ENCODE measurements at places on chromosomes 12 and 14.
A peak's percentile ranks its signal among the peaks of the same experiment; 100 is the strongest.

GRCh38 chr12:53677800-53678148 lies 1.9 kb upstream of the ATP5MC2 start:
- DNase-seq, result no peak

DNA sequence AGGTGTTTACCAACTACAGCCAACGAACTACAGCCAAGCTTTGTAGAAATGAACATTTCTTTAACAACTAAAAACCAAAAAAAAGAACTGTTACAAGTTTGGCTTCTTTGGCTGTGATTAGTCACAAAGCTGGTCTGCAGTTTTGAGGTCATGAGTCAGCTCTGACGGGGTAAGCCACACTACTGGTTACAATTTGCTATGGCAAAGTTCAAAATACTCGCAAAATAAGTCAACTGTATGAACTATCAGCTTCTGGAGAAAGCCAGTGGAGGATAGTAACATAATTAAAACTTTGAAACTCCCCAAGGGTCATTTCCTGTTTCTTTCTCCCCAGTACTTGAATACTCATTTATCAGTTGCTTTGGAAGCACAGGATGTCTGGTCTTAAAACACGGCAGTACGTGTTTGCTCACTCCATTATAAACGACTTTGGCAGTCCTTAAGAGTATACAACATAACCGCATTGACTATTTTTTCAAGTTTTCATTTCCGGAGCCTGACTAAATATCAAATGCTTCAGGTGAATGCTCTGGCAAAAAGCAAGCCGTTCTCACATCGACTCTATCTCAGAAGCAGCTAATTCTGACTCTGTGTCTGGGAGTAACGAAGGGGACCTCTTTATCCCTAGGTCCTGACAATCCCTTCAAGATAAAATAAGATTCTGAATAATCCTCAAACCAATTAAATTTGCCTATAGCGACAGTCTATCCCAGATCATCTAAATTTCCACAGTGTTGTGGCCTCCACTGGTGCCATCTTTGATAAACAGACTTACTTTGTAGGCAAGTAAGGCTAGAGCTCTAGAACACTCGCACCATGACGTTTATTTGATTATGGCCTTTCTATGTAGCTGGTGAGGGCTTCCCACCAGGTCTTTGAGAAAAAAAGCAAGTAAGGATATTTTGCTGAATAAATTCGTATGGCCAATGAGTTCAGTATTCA lies 10.6 kb downstream of the PHLDA1 start:
- DNase-seq, result peak; percentile 52

GRCh38 chr12:56071648-56072047 lies 8.3 kb upstream of the ERBB3 start:
- no peak for DNase-seq

GRCh38 chr14:31965071-31965734 lies 111.9 kb upstream of the ARHGAP5 start:
- DNase-seq, result no peak

DNA sequence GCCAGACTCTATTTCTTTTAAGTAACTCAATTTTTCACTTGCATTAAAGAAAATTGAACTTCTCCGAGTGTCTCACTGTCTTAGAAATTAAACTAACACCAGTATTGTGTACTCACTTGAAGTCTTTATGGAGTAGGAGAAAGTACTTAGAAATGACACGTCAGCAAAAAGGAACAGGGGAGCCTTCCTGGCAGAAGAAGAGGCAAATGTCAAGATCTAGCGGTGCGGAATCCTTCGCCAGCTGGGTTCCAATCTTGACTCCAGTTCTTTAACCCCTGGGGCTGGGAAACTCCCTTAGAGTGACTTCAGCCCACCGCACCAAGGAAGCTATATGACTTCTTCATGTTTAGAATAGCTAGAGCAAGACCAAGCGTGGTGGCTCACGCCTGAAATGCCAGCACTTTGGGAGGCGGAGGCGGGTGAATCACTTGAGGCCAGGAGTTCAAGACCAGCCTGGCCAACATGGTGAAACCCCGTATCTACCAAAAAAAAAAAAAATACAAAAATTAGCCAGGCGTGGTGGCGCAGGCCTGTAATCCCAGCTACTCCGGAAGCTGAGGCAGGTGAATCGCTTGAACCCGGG lies 34.4 kb downstream of the WBP11 start:
- DNase-seq, result no peak

GRCh38 chr12:15005064-15005463 lies 32.2 kb downstream of the PDE6H start:
- no peak for DNase-seq

GRCh38 chr12:117742721-117743120 lies 226.1 kb downstream of the KSR2 start:
- DNase-seq, result no peak

DNA sequence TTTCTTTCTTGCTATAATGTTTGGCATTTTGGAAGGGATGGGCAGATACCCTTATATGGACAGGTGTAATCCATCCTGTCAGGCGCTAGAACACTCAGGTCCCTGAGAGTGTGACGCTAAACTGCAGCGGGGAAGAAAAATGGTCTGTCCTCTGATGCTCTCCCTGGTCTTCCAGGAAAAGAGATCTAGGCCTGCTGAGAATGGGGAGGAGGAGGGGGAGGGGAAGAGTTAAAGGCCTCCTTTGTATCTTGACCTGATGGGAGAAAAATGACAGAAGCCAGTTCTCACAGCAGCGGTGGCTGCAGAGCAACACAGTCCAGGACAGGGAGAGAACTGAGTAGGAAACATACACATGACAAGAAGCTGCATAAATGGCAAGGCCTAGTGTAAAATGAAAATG lies 61.1 kb downstream of the RPS6KA5 start:
- DNase-seq, result no peak

DNA sequence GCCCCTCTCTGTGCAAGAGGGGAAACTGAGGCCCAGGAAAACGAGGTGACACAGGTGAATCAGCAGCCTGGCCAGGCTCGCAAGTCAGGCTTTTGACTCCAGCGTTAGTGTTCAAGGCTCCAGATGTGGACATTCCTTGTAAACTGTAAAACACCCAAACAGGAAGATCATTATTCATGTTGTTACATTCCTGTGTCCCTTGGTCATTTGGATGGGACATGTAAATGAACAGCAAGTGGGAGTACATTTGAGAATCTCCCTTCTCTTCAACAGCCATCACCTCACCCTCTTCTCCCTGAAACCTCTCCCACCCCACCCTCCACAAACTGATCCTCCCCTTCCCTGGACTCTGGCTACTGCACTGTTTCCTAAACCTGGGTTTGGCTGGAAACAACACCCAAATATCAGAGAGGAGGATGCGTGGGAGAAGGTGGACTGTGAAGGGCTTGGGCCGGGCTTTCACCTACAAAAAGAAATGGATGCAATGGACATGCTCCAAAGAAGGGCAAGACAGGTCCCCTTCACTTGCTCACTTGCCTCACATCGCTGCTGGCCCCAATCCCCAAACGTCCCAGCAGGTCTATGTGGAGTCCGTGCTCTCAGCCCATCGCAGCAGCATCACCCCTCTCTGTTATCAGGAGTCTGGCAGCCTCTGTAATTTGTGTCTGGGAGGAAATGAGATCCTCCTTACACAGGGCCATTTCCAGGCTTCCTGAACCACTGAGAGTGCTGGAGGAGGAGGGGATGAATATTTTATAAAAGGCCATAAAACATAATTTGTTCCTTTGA lies 76.7 kb downstream of the GALNT8 start:
- DNase-seq, result no peak

DNA sequence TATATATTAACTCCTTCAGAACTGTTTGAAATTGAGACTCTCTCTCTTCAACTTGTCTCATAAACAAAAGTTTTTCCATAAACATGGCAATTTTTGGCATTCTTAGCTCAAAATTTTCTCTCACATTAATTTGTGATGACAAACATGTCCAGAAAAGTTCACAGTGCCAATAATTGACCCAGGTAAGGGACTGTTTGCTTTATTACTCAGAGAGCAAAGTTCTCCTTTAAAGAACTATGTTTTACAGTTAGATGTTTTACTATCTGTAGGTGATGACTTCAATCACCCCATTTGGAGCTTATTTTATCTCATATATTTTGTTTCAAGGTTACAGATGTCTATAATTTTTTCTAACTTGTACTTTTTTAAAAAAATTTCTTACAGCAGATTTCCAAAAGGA lies 855.6 kb downstream of the SLC16A7 start:
- DNase-seq, result no peak

All from stimulated activated CD4-positive, alpha-beta T cell treated with anti-CD3 and anti-CD28 coated beads, TNF-alpha, amount 100 ng/mL, for 48 hours (primary cell).